ENCODE measurements at places on chromosomes 13 and 19. TPM values are rescaled to one million over a fixed set of nuclear protein-coding genes. Genes with fewer than 3 reads are reported as not detected.

The MYADM gene
- 78.4 TPM for total RNA-seq

The KLK14 gene
- not detected for total RNA-seq

The CDX2 gene
- 266 TPM for total RNA-seq

The KIR2DL3 gene
- total RNA-seq = not detected

The SHD gene
- total RNA-seq = 25.0 TPM

The RUBCNL gene
- 14.9 TPM for total RNA-seq

DNA sequence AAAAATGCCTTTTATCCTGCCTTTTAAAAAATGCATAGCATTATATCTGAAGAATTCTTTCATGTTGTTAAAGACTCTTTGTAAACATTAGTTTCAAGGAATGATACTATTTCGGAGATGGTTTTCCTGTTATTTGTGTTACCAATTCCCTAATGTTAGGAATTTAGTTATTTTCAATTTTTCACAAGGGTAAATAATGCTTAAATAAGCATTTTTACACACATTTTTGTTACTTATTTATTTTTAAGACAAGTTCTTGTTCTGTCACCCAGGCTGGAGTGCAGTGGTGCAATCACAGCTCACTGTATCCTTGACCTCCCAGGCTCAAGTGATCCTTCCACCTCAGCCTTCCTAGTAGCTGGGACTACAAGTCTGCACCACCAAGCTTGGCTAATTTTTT, 49.0 kb downstream of the RGCC start:
- no peak for DNase-seq

DNA sequence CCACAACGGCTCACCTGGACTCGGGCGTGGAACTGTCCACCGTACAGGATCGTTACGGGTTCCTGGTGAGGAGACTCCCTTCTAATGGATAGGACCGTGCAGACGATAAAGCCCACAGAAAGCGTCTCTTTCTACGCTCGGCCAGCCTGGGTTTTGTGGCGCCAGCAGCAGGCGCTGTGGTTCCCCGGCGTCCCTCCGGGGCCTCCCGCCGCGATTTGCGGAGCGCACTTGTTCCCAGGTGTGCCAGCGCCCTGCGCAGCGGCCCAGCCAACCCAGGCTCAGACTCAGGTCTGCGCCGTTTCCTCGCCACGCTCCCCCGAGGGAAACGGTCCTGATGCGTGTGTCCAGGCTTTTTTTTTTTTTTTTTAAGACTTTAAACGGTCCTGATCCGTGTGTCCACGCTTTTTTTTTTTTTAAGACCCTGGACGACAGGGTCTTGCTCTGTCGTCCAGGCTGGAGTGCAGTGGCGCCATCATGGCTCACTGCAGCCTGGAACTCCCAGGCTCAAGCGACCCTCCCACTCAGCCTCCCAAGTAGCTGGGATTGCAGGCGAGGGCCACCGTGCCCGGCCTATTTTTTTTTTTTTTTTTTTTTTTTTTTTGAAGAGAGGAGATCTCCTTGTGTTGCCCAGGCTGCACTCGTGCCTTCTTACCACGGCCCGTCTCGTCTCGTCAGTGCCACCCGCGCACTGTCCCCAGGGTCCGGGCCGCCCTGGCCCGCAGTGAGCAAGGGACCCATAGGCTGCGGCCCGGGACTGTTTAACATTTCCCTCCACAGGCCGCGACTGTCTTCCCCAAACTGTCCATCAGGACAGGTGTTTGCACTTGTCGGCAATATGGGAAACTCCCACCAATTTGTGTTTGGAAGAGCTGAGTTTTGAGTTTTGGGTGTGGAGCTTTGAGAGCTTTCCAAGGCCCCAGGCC, 23.8 kb downstream of the GJA3 start:
- peak; percentile 76 for DNase-seq

DNA sequence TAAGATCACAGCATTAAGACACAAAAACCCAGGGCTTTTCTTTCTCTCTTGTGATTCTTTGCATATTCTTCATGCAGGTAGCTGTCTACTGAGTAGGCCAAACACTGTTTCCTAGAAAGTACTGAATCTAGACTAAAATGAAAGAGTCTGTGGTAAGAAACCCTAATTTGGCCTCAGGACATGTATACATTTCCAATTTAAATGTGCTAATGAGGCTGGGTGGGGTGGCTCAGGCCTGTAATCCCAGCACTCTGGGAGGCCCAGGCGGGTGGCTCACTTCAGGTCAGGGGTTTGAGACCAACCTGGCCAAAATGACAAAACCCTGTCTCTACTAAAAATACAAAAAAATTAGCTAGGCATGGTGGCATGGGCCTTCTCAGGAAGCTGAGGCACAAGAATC, 57.8 kb downstream of the MYCBP2 start:
- no peak for DNase-seq

- DNase-seq = peak; percentile 2
Measured at GRCh38 chr13:113636266-113636963, 21.6 kb downstream of the ATP4B start.

GRCh38 chr19:44628793-44629192, 14.9 kb upstream of the PVR start:
- DNase-seq = no peak

- DNase-seq = no peak
Measured at GRCh38 chr19:18477042-18477779, 39.3 kb upstream of the ISYNA1 start.

GRCh38 chr13:95122063-95122462, 179.2 kb downstream of the ABCC4 start:
- no peak for DNase-seq

- no peak for DNase-seq
Measured at GRCh38 chr13:44237881-44238421, 135.7 kb upstream of the SERP2 start.

DNA sequence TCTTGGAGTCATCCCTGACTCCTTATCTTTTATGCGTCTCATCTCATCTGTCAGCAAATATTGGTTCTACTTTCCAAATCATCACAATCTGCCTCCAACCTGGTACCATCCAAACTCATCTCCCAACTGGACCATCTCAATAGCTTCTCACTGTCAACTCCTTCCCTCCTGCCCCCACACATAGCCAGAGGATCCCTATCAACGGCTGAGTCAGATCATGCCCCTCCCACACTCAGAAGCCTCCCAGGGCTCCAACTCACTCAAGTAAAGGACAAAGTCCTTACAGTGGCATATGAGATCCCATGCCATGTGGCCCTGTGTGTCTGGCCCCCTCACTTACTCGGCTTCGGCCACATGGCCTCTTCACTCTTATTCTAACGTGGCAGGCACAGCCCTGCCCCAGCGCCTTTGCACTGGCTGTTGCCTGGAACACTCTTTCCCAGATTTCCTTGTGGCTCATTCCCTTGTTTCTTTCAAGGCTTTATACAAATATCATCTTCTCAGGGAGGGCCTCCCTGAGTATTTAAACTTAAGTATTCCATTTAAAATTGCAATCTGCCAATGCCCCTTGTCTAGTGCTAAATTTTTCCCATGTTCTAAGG, 4.3 kb downstream of the SPRED3 start:
- no peak for DNase-seq

- DNase-seq = no peak
Measured at GRCh38 chr19:7970716-7971448, 27.4 kb upstream of the TIMM44 start.
